ENCODE measurements at places on chromosomes 1 and 21. TPM values are rescaled to one million over a fixed set of nuclear protein-coding genes. Genes with fewer than 3 reads are reported as not detected.

The EPHA10 gene
- total RNA-seq = 0.74 TPM

The CSMD2 gene
- not detected for total RNA-seq

The CFHR2 gene
- total RNA-seq = not detected

The A3GALT2 gene
- not detected for total RNA-seq

The TMEM200B gene
- not detected for total RNA-seq

The CDC7 gene
- total RNA-seq = 4.0 TPM

The SAMD13 gene
- total RNA-seq = 1.2 TPM

The AXDND1 gene
- total RNA-seq = 1.7 TPM

The CR2 gene
- not detected for total RNA-seq

The IL19 gene
- total RNA-seq = not detected

The HCRTR1 gene
- not detected for total RNA-seq

The FOXO6 gene
- 0.22 TPM for total RNA-seq

The LCK gene
- not detected for total RNA-seq

The CALML6 gene
- total RNA-seq = 1.7 TPM

The SLC30A2 gene
- total RNA-seq = not detected

The FCRL1 gene
- total RNA-seq = not detected
